ENCODE measurements at places on chromosomes 16 and 17.

GRCh38 chr17:72631949-72632684 is 460.4 kb downstream of the SLC39A11 start:
- DNase-seq, result peak; percentile 87

GRCh38 chr16:65037556-65037955 is 84.3 kb downstream of the CDH11 start:
- no peak for DNase-seq

GRCh38 chr16:81987121-81987520 is 24.1 kb downstream of the SDR42E1 start:
- no peak for DNase-seq

DNA sequence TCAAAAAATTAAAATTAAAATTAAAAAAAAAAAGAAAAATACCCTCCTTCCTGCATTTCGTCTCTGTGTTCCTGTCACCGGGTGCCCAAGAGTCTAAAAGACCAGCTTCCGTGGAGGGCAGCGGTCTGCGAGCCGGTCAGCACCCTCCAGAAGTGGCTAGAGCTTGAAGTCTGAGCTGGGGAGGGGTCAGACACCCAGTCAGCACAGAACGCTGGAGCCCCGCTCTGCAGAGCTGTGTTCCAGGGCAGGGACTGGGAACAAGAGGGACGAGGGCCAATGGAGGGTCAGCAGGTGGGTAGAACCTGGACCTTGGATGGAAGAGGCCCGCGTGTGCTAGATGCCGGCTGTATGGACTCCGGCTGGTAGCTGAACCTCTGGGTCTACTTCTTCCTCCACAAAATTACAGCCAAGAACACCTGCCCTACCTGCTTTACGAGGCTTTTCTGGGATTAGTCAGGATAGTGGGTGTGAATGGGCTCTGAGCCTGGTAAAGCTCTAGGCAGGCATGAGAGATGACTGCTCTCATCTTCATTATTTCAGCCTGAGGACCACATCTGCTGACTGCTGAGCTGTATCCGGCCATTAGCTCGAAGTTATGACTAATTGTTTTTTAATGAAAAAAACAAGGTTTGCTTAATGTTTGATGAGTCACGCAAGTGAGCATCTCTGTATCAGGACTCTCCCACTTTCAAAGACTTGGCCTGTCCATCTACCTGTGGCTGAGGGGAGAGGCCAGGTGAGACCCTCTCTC is 5.9 kb downstream of the TRPV1 start:
- DNase-seq, result no peak

DNA sequence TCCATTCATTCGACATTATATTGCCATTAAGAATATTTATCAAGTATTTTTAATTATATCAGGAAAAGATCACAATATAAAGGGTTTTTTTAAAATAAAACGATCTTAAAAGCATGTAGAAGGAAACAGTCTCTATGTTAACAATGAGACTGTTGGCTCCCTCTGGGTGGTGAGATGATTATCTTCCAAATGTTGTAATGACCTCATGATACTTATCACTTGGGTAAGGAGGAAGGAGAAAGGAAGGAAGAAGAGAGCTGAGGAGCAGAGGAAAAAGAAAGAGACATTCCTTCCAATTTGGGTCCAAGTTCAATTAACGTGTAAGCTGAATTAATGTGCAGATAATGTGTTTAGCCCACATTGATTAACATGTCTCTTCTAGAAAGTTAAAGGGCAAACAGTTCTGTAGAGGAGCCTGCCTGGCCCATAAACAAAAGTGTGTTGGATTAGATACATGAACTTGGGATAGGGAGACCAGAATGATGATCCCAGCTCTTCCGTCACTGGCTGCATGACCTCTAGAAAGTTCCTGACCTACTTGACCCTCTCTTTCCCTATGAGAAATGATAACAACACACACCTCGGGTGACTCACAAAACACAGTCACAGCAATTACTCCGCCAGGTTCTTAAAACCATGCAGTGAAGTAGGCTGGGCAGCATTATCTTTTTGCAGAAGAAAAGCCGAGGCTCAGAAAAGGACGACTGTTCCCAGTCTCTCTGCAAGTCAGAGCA is 32.0 kb downstream of the PIMREG start:
- no peak for DNase-seq

DNA sequence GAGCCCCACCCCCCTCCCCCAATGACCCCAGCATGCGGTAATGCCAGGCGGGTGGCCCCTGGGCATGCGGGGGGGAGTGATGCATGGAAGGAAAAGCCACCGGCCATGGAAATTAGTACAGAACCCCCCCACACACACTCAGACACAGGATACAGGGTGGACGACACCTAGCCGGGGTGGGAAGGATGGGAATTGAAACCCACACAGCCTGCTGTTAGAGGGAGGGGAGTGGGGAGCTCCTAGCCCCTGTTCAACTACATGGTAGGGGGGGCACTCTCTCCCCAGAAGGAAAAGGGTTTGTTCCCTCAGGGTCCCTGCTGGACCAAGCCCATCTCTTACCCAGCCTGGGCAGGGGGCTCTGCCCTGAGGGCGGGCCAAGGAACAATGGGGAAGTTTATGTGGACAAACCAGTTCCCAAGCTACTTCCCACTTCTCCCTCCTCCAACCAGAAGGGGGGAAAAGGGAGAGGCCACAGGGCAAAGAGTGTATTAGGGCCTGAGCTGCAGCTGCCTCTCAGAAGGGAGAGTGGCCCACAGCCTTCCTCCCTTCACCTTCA is 5.2 kb downstream of the TMUB2 start:
- DNase-seq, result no peak

- DNase-seq, result no peak
Measured at GRCh38 chr17:73393381-73393780, 81.6 kb upstream of the CDC42EP4 start.

DNA sequence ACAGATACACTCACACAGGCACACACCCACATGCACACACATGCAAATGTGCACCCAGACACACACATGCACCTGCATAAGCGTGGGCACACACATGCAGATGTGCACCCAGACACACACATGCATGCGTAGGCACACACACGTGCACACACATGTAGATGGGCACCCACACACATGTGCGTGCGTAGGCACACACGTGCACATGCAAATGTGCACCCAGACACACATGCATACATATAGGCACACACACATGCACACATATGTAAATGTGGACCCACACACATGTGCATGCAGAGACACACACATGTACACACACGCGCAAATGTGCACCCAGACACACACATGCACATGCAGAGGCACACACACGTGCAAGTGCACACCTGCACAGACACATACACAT is 60.3 kb downstream of the MRM1 start:
- DNase-seq, result no peak

DNA sequence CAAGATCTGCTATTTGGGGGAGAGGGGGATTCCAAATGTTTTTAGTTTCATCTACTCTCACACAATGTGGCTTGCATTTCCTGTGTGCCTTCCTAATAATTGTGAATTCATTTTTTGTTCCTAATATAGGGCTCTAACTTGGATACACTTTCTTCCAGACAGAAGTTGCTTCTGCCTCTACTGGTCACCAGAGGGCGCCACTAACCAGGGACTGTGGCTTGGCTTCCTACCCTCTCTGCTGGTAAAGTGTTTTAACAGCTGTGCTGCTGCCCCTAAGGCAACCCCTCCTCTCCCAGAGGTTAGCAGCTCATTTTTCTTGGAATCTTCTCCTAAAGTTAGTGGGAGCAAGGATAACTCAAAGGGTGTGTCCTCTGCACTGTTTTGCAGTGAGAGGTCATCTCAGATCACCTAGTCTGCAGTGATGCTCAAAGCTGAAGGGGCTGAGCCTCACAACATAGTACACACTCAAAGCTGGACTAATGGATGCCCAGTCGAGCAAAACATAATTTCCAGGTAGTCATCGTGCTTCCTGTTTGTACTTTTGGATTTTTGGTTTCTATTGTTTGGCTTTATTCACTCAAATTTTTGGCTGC is 5.0 kb upstream of the PRSS54 start:
- peak; percentile 22 for DNase-seq

- DNase-seq, result no peak
Measured at GRCh38 chr17:14919094-14919493, 346.0 kb downstream of the PMP22 start.

DNA sequence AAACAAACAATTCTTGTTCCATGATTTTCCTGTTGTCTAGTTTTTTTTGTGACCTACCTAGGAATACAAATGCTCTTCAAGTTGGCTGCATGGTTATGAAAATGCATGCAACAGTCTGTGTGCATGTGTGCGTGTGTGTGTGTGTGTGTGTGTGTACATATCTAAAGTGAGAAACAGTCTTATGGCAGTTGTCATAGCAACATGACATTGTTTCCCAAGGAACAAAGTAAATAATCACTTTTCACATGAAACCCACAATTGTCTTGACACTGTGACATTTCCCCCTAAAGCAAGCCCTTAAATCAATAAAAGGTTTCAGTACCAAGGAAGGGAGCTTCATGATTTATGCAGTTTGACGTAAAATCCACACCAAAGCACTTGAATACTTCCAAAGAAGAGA is 758.4 kb downstream of the CDH8 start:
- DNase-seq, result no peak

GRCh38 chr17:58270476-58271215 is 10.1 kb downstream of the MPO start:
- DNase-seq, result no peak

- DNase-seq, result no peak
Measured at GRCh38 chr17:81027038-81027437, 7.9 kb upstream of the BAIAP2 start.

DNA sequence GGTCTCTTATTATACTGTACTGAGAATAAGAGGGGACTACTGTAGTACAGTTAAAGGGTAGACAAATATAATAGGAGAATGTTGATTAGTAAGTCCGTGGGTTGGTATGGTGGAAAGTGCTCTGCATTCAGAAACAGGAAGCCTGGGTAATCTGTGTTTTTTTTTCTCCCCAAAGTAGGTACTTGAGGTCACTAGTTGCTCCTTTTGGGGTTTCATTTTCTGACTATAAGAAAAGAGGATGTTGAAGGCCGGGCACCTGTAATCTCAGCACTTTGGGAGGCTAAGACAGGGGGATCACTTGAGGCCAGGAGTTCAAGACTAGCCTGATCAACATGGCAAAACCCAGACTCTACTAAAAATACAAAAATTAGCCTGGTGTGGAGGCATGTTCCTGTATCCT is 42.0 kb upstream of the MMD start:
- no peak for DNase-seq

DNA sequence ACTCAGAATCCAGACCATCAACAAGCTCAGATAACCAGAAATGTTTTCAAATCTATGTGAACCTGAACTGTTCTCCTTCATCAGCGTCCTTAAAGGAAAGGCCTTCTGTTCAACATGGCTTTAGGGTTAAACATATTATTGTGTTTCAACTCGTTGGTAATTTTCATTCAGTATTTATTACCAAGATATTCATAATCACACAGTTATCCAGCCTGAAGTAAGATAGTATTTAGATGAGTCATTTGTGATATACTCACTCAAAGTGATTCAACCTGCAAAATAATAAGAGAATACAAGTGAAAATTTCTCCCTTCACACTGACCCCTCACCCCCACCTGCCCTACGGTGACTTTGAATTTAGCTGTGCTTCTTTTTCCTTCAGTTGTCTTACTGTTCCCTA is 3.0 kb downstream of the CYLD start:
- DNase-seq, result no peak

GRCh38 chr17:80798595-80799537 is 192.8 kb upstream of the CHMP6 start:
- DNase-seq, result no peak

GRCh38 chr16:48592839-48593429 is 17.0 kb downstream of the N4BP1 start:
- no peak for DNase-seq

DNA sequence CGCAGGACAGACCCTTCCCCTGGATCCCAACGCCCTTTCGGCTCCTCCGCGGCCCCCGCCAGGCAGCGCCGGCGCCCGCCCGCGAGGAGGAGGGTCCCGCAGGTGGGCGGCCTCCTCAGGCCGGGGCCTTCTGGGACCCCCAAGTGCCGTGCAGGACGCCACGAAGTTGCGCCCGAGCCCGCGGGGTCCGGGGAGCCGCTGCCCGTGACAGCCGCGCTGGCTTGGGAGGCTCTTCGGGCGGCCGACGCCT is 504 bp downstream of the ERN1 start:
- DNase-seq, result no peak

- DNase-seq, result no peak
Measured at GRCh38 chr16:31202414-31203375, at the start of gene PYCARD. PYCARD (minus strand) TSS chr16:31202760; CDS start chr16:31202690, 70 bp downstream.

- DNase-seq, result no peak
Measured at GRCh38 chr16:81514041-81514559, 69.5 kb downstream of the CMIP start.

DNA sequence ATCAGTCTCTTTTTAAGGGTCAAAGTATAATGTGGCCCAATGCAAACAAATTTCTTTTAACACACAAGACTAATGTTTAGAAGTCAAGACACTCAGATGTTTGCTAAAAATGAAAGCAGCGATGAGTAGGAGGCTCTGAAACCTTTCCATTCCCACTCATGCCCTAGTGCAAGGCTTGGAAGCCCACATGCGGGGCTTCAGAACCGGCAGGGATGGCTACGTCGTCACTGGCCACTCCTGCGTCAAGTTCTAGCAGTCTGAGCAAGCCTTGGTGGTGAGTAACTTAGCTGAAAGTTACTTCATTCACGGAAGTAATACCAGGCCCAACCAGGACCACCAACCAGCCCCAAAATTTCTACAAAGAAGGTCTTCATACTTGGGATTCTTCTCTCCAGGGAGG is 14.8 kb upstream of the TMED6 start:
- DNase-seq, result no peak

- DNase-seq, result no peak
Measured at GRCh38 chr16:82093666-82094300, 58.7 kb downstream of the HSD17B2 start.

- DNase-seq, result peak; percentile 27
Measured at GRCh38 chr16:77951788-77952187, 70.6 kb upstream of the CLEC3A start.

DNA sequence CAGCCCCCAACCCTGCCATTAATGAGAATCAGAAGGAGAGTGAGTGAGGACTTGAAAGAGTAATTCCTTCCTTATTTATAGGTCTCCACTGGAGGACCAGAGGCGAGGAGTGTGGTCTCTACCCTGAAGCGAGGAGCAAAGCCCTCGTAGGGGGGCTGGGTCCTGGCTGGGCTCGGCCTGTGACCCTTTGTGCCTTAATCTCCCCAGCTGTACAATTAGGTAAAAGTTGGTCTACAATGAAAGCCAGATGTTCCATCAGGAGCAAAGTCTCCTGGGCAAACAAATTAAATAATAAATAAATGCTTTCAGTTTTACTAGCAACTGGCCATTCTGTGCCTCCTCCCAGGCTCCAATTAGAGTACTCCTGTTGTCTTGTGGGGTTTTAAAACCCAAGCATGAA is 523.5 kb upstream of the SALL1 start:
- no peak for DNase-seq

DNA sequence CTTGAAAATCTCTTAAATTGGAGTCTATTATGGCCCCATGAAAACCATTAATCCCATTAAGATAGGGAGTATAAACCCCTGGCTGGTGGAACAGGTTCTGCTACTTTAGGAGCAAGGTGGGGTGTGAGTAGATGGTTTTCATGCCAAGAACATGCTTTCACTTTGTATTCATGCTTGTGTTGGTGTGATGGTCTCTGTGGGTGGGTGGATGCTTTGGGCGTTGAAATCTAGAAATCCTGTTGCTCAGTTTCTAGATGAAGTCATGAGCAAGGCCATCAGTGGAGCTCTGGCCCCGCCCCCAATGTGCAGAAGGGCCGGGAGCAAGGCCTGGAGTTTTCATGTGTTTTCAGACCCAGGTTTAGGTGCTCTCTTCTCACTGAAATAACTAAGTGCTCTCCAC is 20.1 kb downstream of the PLD6 start:
- DNase-seq, result no peak
